ENCODE measurements at places on chromosomes 4 and X.

GRCh38 chr4:1241466-1241935, 7.4 kb downstream of the CTBP1 start:
- DNase-seq, result no peak

GRCh38 chrX:7512845-7513244, 330.1 kb upstream of the VCX start:
- no peak for DNase-seq

- DNase-seq, result no peak
Measured at GRCh38 chr4:188989371-188989770, 850.1 kb downstream of the TRIML1 start.

- DNase-seq, result no peak
Measured at GRCh38 chrX:7586126-7586525, 256.8 kb upstream of the VCX start.

DNA sequence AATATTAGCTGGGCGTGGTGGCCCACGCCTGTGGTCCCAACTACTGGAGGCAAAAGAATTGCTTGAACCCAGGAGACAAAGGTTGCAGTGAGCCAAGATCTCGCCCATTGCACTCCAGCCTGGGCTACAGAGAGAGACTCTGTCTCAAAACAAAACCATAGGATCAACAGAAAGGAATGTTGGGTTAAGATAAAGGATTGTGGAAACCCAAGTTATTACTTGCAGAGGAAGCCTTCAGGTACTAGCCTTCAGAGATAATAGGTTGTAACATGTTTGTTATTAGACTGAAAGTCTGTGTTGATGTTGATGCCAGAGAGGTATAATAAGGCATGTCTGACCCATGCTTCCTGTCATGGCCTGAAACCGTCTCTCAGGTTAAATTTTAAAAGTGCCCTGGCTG, 16.9 kb downstream of the SSX5 start:
- no peak for DNase-seq

GRCh38 chrX:111609206-111609605, 71.8 kb upstream of the ALG13 start:
- DNase-seq, result no peak

- DNase-seq, result no peak
Measured at GRCh38 chr4:106607558-106607957, 239.0 kb upstream of the GIMD1 start.

DNA sequence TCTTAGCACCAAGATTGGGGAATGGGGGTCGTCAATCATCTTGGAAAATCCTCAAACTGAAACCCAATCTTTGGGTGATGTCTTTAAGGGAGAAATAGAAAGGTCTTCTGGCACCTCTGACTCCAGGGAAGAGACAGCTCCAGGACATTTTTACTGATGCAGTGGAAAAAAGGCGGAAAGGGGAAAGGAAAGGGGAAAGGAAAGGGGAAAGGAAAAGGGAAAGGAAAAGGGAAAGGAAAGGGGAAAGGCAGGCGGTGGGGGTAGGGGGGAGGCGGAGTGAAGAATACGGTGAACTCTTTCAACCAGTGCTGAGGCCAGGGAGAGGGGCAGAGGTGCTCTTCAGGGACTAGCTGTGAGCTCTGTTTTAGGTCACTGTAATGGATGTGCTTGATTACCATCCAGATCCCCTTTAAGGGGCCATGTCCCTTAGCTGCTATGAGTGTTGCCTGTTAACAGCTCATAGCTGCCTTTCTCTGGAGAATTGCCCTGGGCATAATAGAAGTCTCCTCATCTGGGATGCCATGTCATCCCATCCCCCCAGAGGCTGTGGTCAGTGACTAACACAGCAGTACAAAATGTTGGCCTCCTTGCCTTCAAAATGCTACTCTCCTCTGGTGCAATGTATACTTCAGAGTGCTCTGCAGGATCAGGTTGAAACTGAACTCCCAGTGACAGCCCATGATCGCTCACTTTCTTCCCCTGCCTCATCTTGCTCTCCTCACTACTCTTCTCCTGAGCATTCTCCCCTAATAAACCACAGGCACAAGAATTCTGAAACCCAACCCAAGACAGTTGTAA, 92.4 kb upstream of the AP1S2 start:
- DNase-seq, result no peak

DNA sequence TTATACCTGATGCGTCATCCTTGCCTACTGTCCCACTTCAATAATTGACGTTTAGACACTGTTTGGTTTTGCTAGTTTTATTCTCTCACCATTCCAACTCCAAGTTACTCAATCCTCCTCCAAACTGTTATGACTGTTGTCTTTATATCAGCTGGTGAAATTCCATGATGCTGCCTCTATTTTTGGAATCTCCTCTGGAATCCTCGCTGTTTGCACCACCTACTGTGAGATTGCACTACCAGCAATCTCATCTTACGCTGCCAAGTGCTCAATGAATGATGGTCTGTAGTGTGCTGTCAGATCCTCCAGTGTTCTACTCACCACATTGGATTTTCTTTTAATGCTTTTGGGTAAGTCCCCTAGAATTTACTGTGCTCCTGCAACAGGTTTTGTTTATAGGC, 13.2 kb upstream of the PCDH18 start:
- no peak for DNase-seq

DNA sequence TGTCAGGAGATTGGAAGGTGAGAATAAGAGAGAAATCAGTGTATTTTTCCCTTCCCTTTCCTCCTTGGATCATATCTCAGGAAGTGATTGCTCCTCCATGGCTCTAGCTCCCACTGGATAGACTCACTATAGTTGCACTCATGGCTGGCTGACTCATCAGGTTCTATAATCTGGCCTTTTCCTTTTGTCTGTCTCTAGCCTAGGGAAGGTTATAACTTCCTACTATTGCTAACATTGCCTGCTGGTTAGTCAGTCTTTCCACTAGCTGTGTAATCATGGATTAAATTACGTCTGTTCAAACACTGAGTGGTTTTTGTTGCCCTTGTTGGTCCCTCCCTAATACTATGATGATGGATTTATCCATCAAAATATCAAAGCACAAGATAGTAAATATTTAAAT, 195.5 kb upstream of the VEGFC start:
- DNase-seq, result no peak

DNA sequence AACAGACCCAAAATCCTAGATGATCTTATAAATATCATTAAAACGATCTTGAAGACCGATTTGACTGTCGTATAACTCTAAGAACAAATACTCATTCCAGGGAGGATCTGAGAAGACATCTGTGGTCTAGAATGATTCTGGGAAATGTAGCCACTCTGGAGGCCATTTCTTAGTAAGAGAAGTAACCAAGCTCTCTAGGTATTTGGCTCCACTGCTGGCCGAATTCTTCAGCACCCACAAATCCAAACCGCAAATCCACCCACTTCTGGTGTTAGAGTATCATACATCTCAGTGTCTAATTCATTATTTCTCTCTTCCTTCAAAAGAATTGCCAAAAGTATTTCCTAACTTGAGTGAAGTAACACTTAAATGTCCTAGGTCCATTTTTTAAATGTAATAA, 23.9 kb downstream of the KLHL5 start:
- no peak for DNase-seq

- DNase-seq, result no peak
Measured at GRCh38 chr4:118398226-118399090, 45.7 kb upstream of the PRSS12 start.

- DNase-seq, result no peak
Measured at GRCh38 chr4:180751009-180751408, 1492.2 kb upstream of the TENM3 start.

GRCh38 chrX:19512359-19512758, 2.9 kb downstream of the MAP3K15 start:
- no peak for DNase-seq

GRCh38 chr4:110869862-110870572, 247.1 kb upstream of the PITX2 start:
- DNase-seq, result no peak

DNA sequence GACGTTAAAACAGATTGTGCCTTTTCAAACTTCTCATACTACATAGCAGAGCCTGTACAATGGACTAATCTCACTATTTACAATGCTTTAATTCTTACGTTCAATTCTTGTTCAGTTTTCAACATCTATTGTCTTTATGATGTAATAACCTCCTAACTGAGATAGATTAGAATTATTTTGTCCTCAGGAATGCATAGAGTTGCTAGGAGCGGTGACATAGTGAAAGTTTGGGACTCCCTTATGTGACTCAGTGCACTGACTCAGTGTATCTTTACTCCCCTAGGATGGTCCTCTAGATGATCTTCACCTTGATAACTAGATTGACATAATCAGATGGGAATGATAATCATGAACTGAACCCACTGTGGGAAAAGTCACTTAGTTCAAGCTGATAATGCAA, 151.5 kb downstream of the VEGFC start:
- DNase-seq, result no peak

All from right atrium auricular region (tissue), 2 donors.